ENCODE measurements at places on chromosomes 16 and 17.

DNA sequence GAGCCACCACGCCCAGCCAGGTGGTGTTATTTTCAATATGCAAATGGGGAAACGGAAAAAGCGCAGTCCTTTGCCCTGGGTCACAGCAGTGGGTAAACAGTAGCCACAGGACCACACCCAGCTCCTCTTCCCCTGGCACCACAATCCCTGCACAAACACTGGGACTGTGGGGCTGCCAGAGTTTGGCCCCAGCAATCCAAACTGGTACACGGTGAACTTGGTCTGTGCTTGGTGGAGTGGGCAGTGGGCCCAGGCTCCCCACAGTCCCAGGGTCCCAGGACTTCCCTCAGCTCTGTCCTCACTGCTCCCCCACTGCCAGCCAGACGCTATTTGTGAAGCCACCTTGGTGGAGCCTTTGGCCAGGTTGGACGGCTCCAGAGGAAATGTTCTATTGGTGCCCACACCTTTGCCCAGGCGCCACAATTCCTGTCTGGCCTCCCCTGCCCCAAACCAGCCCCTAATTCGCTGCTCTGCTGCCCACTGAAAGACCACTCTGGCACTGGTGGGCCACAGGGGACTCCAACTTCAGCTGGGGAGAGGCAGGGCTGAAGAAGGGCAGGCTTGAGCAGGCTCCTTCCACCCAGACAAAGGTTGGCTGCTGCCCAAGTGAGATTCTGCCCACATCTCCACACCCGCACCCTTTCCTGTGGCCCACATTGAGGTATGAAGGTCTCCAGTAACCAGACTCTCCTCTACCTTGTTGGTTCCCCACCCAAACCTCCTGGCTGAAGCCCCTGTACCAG lies 2.1 kb downstream of the CHAD start:
- DNase-seq: no peak

DNA sequence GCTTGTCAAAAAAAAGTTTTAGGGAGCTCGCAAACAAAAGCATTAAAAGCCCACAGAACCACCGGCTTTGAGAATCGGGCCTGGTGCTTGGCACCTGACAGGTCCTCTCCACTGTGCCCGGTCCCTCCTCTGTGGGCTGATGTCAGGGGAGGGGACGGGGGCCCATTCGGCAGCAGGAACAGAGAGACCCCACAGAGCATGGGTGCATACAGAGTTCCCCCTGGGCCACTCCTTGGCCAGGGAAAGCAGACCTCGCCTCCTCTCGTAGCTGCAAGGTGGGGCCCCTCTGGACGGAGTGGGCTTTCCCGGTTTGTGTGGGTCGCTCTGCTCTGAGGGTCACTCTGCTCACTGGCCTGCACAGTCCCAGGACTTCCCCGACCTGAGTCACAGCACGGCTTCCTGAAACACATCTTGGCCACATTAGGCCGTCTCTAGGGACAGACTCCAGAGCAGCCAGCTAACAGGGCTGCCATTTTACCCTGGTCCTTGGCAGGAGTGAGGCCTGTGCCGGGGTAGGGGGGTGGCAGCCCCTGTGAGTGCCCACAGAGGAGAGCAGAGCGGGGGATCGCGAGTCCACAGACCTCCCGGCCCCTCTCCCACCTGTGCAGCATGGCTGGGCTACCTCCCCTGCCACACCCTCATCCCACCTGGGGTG lies 11.1 kb downstream of the CBFA2T3 start:
- no peak for DNase-seq

GRCh38 chr17:41529491-41529915 lies 1.4 kb upstream of the KRT19 start:
- no peak for DNase-seq

DNA sequence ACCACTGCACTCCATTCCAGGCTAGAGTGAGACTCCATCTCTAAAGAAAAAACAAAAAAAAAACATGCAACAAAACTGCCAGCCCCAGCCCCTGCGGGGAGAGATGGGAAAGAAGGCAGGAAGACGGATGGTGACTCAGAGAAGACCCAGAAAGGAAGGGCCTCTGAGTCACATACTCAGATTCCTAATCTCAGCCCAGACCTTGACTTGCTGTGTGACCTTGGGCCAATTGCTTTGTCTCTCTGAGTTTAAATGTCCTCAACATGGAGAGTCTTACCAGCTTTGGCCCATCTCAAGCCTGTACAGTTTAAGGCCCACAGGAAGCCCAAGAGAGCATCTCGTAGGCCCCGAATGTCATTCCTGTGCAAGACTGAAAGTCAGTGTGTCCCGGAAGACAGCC lies 86.5 kb upstream of the LHX1 start:
- peak; percentile 90 for DNase-seq

DNA sequence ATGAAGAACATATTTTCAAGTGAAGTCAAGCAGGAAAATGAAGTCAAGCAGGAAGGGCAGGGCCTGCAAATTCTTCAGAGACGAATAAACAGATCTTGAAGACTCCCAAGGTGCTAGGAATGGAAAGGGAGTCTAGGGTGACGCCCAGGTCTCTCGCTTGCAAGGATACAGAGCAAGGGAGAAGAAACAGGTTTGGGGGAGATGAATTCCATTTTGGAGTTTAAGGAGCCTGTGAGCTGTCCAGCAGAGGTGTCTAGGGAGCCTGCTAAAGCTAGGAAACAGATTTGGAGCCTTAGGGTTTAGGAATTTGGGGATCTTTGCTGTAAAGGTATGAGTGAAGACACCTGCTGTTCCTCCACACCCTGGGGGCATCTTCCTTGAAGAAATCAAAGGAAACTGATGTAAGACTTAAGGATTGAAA lies 2.0 kb upstream of the UNKL start:
- DNase-seq: no peak

- DNase-seq: no peak
These were observed 21.4 kb downstream of the ENPP7 start for GRCh38 chr17:79752175-79752574.

DNA sequence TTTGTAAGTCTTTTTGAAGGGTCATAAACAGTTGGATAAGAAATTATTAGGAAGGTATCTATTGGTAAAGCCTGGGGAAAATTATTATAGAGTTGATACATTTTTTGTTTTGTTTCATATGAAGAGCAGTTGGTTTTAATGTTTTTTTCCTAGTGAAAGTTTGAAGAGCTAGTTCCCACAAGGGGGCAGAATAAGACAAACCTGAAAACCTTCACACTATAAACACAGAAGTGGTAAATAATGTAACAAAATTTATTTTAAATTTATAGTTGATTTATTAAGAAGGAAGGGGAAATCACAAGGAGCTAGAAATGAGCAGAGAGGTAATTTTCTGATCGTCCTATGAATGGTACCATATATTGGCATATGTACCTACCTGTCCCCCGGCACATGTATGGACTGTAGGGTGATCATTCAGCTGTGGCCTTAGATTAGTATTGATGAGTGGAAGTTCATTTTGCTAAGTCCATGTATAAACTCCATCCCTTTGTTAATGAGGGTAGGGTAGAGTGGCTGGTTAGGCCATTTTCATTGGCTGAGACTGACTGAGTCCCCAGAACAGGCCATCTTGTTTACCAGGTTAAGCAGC lies 116.3 kb downstream of the TANC2 start:
- no peak for DNase-seq

- no peak for DNase-seq
These were observed 8.5 kb downstream of the TUBG1 start for GRCh38 chr17:42617956-42618431.

DNA sequence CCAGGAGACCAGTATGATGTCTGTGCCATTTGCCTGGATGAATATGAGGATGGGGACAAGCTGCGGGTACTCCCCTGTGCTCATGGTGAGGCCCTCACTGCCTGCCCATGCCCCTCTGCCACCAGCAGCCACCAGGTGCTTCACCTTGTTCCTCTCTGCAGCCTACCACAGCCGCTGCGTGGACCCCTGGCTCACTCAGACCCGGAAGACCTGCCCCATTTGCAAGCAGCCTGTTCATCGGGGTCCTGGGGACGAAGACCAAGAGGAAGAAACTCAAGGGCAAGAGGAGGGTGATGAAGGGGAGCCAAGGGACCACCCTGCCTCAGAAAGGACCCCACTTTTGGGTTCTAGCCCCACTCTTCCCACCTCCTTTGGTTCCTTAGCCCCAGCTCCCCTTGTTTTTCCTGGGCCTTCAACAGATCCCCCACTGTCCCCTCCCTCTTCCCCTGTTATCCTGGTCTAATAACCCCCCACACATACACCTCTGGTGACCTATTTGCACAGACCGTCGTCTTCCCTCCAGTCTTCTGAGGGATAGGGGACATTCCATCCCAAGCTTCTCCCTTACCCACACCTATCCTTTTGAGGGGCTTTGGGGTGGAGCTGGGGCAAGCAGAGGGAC lies 3.7 kb downstream of the PFN1 start:
- no peak for DNase-seq

DNA sequence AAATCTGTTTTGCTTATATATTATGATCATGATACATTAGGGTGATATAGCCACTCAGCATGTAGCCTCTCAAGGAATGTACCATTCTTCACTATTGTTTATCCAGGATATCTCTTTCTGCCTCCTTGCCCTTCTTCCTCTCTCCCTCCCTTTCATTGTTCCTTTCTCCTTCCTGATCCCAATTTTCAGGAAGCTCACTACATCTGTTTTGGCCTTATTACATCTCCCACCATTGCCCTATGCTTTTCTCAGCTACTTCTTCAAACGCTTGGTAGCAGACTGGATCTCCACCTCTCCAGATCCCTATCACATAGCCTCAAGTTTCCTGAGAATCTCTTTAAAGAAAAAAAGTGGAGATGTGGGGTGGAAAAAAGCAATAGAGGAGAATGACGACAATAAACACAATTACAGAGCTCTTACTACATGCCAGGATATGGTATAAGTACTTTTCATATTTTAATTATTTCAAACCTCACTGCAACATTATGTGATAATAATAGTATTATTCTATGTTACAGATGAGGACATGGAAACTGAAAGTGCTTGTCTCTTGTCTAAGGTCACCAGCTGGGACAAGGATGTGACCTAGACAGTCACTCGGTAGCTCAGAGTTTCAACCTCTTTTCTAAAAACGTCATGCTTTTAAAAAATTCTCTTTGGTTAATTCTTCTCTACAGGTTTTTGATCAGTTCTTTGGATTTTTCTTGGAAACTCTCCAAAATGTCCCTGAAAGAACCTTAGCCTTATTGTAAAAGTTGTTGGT lies 959.1 kb downstream of the CDH11 start:
- DNase-seq: no peak

- DNase-seq: no peak
These were observed 158.3 kb upstream of the KCNJ16 start for GRCh38 chr17:69916761-69917160.

- no peak for DNase-seq
These were observed 646 bp downstream of the CBX2 start for GRCh38 chr17:79778504-79779083.

- peak; percentile 79 for DNase-seq
These were observed 53.1 kb upstream of the TANGO6 start for GRCh38 chr16:68790130-68790761.
